ENCODE measurements at places on chromosomes 13 and 19. TPM values are rescaled to one million over a fixed set of nuclear protein-coding genes. Genes with fewer than 3 reads are reported as not detected.

DNA sequence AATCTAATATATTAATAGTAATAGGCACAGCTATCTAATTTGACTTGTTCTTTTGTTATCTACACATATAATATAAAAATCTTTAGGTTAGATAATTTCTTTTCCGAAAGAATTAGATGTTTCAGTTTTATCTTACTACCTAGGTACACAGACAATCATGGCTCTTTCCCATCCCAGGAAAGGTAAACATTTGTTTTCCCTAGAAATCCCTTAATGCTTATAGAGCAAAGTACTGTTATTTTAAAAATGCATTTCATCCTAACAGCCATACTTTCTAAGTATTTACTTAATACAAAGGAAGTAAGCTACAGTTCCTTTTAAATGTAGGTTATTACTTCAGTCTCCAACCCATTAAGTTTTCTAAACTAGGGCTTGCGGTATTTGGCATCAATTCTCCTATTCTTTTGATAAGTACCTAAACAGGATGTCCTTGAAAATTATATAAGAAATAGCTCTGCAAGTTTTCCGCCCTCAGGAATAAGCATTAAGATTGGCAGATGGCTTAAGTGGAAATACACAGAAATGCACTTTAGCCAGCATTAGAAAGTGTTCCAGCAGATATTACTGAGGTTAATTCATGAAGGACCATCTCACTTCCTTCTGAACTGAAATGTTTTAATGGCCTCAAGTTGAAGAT is 616.2 kb upstream of the SPRY2 start:
- no peak for DNase-seq

GRCh38 chr13:73952648-73953047 is 181.6 kb downstream of the KLF12 start:
- no peak for DNase-seq

PRODH2 gene
- 42.4 TPM for polyA plus RNA-seq

TRMT1 gene
- 37.2 TPM for polyA plus RNA-seq

GRCh38 chr13:83085186-83085900 is 796.9 kb downstream of the SLITRK1 start:
- DNase-seq = no peak

ATP1A3 gene
- not detected for polyA plus RNA-seq

- DNase-seq = no peak
These were observed at the start of gene TMPRSS9 for GRCh38 chr19:2359992-2360685. Gene TMPRSS9, plus strand, starts transcription at chr19:2360265. Its CDS starts 29,521 bp downstream, at chr19:2389786.

- no peak for DNase-seq
These were observed at the start of gene FFAR1 for GRCh38 chr19:35347171-35347929. Gene FFAR1, plus strand, starts transcription at chr19:35347902. Its CDS starts 3,650 bp downstream, at chr19:35351552.

- no peak for DNase-seq
These were observed 91.5 kb downstream of the TSC22D1 start for GRCh38 chr13:44484562-44485138.

DNA sequence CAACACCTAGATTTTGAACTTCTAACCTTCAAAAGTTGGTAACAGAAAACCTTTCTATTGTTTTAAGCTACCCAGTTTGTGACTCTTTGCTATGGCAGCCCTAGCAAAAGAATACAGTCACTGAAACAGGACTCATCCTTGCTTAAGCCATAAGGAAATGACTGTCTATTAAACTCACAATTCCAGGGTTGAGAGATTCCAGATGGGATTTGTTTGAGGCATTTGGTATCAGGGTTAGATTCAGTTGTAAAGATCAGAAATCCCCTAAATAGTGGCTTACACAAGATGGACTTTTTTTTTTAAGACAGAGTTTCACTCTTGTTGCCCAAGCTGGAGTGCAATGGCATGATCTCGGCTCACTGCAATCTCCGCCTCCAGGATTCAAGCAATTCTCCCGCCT is 41.1 kb upstream of the RGCC start:
- DNase-seq = no peak

FSD1 gene
- 5.6 TPM for polyA plus RNA-seq

DNA sequence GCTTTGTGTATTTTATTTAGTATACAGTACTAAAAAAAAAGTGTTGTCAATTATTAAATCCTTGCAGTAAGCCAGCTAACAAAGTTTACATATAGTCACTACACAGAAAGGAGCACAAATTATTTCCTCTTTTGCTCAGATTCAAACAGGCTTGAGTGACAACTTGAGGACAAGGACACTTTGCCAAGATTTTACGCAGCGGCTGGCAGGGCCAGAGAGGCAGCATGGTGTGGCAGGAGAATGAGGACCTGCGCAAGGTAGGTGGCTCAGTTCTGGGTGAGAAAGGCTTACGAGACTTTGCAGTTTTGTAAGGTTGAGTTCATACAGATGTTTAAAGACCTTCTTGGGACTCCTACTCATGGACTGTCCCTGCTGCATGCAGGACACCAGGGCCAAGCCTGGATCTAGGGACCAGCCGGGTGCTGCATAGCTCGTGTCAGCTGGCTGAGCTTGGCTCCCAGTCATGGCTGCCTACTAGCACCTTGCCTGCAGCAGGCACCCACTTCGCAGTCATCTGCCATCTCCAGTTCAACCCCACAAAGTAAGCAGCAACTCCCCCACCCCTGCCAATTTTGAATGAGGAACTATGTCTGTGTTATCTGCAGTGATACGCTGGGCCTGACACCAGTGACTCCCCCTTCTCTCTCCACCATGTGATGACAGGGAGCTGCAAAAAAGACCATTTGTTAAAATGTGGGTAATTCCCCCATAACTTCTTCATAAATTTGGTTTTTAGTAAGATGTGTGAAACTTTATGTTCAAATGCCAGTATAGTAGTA is 3.7 kb upstream of the TUBA3C start:
- no peak for DNase-seq

LENG9 gene
- 1.6 TPM for polyA plus RNA-seq

GRCh38 chr19:37519890-37520289 is 13.2 kb downstream of the ZNF793 start:
- no peak for DNase-seq

CTU1 gene
- 2.1 TPM for polyA plus RNA-seq

GRCh38 chr13:23141964-23142363 is 38.8 kb upstream of the SGCG start:
- DNase-seq = no peak

ZNF737 gene
- polyA plus RNA-seq = 36.3 TPM

DCT gene
- 0.39 TPM for polyA plus RNA-seq

ZSCAN4 gene
- polyA plus RNA-seq = 0.08 TPM

DNA sequence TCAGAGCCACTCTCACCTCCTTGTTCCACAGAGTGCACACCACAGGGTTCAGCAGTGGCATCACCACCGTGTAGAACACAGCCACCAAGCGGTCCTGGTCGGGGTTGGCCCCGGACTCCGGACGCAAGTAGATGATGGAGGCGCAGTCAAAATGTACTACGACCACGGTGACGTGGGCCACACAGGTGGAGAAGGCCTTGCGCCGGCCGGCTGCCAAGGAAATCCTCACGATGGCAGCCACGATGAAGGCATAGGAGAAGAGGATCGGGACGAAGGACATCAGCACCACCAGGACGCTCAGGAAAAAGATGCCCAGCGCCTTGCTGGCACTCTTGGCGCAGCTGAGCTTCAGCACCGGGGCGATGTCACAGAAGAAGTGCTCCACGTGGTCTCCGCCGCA is 33.9 kb downstream of the SYDE1 start:
- no peak for DNase-seq

GRCh38 chr13:55745828-55746227 is 1394.9 kb upstream of the PRR20A start:
- DNase-seq = no peak

Data from renal cortex interstitium (tissue), 15 donors.